CD4-positive, alpha-beta memory T cell (primary cell): ENCODE measurements at places on chromosomes 3 and 15.

DNA sequence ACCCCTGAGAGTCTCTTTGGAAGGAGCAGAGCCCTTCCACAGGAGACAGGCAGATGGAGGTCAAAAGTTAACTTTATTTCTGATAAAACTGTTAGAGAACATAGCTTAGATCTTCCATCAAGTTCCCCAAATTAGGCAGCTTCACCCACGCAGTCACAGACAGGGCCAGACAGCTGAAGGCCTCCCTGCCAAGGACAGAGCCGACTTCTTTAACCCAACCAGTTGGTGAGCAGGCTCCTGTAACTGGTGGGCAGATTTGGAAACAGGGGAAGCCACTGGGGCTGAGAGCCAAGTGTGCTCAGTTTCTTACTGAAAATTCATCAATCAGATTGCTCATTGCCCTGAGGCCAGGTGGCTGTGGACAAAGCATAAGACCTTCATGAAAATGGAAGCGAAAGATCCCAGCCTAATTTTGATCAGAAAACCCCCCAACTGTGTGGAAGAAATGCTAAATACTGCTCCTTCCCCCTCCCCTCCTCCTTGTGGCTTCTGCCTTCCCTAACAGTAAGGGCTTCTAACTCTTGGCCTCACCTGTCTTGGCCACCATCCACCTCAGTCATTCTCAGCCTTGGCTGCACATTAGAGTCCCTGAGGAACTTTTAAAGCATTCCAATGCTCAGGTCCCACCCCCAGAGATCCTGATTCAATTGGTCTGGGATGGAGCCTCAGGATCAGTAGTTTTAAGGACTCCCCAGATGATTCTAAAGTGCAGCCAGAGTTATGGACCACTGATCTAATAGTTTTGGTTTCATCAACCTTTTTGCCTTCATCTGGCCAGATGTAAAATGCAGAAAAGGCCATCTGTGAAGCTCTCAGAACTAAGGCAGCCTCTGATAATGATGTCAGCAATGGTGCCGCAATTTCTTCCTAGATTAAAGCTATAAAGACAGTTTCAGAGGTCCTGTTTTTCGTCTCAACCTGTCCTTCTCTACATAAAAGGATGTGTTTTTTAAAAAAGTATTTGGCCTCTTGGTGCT lies 11.5 kb downstream of the CLRN1 start:
- no peak for DNase-seq

- DNase-seq, result no peak
Measured at GRCh38 chr15:64507845-64508244, 47.5 kb downstream of the ZNF609 start.

DNA sequence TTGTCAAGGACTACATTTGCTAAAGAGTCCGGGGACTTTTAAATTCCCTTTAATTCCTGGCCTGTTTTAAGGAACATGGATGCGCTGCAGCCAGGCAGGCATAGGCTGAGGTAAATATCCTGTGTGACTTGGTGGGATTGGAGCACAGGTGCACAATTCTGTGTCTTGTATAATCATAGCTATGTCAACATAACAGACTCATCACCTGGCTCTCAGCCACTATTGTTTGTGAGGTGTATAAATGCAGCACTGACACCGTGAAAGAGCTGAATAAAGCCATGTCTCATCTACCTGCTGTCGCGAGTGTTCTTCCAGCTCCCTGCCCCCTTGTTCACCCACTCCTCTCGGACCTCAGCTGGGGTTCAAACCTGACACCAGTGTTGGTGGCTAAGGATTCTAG lies 109.7 kb downstream of the MFSD1 start:
- DNase-seq, result no peak

DNA sequence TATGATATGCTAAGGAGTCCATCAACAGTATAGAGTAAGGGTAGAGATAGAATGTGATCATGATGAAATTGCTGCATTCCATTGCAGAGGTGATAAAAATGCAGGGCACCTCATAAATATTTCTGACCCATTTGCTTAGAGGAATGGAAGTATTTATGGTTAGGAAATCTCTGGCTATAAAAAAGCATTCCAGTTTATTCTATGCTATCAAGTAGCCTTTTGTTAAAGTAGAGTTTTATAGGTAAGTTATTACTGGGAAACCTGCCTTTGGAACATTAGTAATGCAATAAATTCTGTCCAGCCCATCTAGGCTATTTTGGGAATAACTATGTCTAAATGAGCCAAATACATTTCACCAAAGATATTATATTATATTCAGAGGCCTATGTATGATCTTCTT lies 19.8 kb upstream of the STRIT1 start:
- DNase-seq, result no peak

DNA sequence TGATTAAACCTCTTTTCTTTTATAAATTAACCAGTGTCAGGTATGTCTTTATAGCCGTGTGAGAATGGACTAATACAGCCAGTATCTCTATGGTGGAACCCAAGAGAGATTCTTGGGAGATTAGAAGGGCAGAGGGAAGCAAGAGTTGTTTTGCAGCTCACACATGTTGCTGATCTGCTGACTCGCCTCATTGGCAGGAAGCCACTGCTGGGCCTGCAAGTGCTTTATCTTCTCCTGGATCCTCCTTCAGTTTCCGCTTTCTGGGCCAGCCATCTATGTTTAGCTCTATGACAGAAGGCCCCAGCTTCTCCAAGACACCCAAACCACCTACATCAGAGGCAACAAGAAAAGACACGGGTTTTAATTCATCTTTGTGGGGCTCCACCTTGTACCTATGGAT lies 23.4 kb upstream of the GALNT15 start:
- DNase-seq, result no peak

- DNase-seq, result no peak
Measured at GRCh38 chr3:78645628-78646310, 1122.0 kb downstream of the ROBO1 start.

DNA sequence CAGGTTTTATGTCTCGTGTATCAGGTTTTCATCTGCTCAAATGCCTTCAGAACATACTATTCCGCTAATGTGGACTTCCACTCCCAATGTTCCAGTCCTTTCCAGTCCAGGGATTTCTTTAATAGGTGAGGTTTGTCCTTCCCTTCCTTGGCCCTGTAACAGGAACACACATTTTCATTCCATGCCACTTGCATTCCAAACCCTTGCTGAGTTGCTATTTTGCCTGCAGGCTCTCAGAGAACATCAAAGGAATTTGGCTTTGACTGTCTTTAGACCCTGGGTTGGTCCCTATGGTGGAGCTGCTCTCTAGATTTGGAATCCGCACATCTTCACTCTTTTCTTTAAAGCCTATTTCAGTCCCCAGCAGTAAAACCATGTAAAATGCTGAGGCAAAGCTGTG lies 12.3 kb upstream of the ALCAM start:
- no peak for DNase-seq

GRCh38 chr3:111592936-111593335 lies 2.2 kb downstream of the ZBED2 start:
- DNase-seq, result no peak

DNA sequence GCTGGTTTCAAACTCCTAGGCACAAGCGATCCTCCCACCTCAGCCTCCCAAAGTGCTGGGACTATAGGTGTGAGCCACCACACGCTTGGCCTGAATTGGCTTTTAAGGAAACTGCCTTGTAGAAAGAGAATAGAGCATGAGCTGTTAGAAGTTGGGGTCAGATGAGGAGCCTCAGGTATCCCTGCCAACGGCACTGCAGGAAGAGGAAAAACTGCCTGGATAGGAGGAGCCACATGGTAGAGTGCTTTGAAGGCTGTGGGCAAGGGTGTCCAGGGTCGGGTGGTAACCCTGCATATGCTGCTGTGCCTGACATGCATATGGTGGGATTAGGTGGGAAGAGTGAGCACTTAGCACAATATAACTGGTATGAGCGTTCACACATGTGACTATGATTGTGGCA lies 55.0 kb downstream of the BSN start:
- DNase-seq, result no peak

DNA sequence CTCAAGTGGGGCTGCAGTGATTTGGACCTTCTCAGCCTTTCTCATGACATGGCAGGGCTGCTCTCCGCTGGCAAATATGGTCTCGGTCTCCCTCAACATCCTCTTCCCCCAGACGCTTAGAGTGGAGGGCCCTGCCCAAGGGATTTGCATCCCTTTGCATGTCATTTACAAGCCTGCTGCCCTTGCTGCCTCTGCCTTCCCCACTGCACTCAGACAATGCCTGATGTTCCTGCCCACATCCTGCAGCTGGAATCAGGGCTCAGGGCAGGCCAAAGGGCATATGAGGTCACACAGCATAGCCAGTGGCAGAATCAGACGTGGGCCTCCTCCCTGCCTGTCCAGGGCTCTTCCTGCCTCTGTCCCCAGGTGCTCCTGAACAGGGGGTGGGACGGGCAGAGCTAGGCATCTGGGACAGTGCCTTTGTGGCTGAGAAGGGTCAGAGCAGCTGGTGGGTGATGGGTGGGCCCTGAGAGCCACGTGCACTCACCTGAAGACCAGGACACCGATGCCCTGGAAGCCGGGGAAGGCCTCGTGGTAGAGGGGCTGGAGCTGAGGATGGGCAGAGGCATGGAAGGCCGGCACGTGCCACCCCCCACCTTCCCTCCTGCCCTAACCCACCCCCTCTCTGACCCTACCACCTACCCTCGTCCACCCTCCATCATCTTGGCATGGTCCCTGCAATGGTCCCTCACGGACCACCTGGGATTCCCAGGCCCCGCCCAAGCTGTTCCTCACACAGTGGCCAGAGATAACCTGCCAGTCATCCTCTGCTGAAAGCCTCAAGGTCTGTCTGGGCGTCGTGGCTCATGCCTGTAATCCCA lies 27.4 kb upstream of the GOLGA6C start:
- no peak for DNase-seq

- DNase-seq, result no peak
Measured at GRCh38 chr3:128495435-128495970, 2.5 kb upstream of the GATA2 start.

DNA sequence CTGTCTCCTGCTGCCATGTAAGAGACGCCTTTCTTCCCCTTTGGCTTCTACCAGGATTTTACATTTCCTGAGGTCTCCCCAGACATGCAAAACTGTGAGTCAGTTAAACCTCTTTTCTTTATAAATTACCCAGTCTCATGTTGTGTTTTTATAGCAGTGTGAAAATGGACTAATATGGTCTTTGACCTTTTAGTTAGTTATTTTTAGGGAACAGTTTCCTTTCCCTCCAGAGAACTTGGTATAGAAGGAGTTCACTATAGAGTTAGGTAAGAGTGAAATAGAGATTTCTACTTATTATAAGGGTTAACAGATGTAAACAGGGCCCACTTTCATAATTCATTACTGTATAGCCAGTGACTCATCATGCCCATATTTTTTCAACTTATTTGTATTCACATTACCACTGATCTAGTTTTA lies 170.9 kb downstream of the UNC13C start:
- DNase-seq, result no peak

- no peak for DNase-seq
Measured at GRCh38 chr15:60358935-60359682, 38.7 kb downstream of the ANXA2 start.

- DNase-seq, result no peak
Measured at GRCh38 chr3:90034038-90034437, 926.6 kb downstream of the EPHA3 start.

DNA sequence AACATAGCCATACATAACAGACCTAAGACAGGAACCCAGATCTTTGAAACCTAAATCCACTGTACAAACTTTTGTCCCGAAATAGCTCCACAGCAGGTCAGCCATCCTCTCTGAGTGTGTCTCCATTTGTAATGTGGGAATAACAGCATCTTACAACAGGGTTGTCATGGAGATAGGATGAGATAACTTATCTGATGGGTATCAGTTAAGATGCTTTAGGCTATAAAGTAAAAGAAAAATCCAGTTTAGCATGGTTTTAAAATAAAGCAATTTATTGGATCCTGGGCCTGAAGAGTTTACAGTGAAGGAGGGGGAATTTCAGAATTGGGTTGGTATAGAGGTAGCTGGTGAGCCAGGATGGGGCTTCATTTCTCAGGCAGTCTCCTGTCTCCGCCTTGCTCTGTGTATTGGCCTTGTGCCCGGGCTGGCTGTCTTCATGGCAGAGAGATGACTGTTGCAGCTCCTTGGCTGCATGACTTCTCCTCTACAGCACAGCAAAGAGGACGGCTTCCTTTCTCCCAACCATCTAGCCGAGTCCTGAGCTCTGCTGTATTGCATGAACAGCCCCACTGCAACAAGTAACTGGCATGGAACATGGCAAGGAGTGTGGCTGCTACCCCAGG lies 131.9 kb upstream of the PROK2 start:
- no peak for DNase-seq

DNA sequence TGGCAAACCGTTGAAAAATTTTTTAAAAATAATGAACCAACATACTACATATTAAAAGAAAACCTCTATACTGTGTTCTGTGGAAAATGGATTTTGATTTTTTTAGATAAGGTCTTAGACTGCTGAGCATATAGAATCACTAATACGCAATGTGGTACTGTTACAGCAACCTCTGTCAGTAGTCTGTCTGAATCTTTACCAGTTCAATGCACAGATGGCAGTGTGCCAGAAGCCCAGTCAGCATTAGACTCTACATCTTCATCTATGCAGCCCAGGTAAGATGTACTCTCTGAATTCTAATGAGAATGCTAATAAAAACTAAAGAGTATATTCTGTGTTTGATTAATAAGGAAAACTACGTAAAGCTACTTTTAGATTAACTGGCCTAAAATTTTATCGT lies 31.3 kb upstream of the FAH start:
- no peak for DNase-seq

DNA sequence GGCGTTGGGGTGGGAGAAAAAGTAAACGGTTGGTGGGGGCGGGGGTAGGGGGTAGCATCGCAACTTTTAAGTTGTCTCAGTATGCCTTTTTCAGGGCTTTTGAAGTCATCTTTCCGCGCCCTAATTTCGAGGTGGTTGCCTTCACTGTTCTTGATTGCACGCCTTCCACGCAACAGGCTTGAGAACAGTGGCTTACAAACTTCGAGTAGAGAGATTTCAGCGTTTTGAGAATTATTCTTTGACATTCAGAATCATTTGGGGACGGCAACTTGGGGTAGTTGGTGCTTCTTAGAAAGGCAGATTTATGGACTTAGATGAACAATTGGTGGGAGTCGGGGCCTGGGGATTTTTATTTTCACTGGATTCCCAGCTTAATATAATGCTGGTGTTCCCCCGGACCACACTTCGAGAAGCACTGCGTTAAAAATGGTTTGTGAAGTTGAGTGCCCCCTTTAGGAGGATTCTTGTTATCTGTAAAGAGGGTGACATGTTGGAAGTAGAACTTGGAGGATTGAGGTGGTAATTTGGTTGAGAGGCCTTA lies 880 bp downstream of the PPP4R2 start:
- DNase-seq, result peak; percentile 49

DNA sequence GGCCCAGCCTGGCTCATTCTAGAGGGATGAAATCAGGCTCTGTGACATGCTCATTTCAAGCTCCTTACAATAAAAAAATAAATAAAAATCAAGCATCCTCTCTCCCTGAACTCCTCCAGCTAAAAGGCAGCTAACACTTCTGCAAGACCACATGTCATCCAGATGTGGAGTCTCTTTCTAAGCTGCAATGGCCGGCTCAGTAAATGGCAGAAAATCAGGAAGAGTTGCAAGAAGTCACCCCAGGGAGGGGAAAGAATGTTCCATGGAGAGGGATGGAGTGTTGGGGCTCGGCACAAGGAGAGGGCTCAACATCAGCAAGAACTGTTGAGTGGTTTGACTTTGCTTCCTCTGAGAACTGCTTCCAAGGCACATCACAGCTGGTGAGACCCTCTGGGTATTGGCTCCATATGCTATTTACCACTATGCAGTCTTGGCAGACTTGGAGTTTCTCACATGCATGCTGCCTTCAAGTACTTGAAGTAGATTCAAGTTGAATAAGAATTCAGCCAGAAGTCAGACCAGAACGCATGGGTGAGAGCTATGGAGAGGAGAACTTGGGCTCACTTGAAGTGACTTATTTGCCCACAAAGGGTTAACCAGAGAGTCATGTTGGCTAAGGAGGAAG lies 689.0 kb downstream of the NTRK3 start:
- no peak for DNase-seq

GRCh38 chr3:15331072-15331605 lies 1.2 kb downstream of the SH3BP5 start:
- no peak for DNase-seq
